ENCODE measurements at places on chromosomes 3 and 15.

DNA sequence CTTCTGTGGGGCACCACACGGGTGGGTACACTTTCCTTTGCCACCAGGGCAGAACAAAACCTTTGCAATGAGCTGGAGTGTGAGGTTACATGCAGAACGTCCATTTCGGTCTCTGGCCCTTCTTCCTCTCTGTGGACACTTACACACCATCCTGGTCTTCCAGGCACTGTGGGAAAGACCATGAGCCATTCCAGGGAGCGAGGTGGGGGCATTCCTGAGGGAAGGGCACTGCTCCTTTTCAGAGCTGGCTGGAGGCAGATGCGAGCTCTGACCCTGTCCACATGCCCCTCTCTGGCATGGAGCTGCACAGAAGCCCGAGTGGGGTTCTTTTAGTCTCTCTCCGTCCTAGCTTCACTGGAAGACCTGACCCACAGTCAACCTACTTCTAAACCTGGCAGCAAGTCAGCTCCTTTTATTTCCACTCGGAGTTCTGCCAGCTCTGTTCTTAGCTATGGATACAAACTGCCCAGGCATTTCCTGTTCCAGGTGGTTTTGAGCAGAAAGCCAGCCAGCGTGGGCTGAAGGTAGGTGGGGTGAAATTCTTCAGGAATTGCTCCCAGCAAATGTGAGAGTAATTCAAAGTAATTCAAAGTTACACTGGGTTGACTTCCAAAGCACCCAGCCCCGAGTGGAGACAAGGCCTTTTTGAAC lies 281.4 kb downstream of the ADAMTS17 start:
- no peak for DNase-seq

GRCh38 chr3:69872783-69873378 lies 126.7 kb upstream of the SAMMSON start:
- no peak for DNase-seq

DNA sequence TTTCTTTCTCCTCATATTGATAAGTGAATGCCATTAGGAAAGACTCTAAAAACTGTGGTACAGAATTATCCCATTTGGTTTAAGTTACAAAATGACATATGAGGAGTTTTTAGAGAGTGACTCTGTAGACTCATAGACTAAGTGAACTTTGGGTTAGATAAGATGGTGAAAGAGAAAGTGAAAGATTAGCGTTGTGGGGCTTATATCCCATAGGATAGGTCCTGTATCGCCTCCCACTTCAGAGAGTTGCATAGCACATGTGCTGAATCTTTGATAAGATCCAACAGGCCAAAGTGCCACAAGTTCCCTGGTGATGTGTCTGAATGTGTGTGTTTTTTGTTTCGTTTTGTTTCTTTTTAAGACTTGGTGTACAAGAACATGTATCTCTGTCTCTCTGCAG lies 666.9 kb downstream of the MECOM start:
- DNase-seq: no peak

DNA sequence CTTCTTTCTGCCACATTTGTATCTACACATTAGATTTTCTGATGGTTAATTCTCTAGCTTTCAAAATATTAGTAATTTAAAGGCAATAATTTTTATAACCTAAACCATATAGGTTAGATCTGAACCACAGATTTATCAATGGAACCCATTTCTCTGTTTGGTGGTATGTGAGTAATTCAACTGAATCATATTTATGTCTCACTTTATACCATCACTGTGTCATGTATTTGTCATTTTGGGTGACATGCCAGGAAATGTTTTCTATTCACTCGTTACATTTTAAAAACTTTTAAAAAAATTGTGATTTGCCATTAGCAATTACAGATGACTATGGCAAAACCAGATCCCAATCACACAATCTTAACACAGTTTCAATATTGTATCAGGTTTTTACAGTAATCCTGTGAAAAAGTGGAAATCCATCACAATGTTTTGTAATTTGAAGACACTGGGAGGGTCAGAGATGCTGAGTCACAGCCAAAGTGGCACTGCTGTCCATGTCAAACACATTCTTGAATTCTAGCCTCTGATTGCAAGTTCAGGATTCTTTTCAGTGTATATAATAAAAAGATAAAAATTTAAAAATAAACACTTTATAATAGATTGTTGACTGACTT lies 356.0 kb upstream of the RBMS3 start:
- no peak for DNase-seq

GRCh38 chr15:65576664-65577063 lies 34.3 kb downstream of the INTS14 start:
- no peak for DNase-seq

DNA sequence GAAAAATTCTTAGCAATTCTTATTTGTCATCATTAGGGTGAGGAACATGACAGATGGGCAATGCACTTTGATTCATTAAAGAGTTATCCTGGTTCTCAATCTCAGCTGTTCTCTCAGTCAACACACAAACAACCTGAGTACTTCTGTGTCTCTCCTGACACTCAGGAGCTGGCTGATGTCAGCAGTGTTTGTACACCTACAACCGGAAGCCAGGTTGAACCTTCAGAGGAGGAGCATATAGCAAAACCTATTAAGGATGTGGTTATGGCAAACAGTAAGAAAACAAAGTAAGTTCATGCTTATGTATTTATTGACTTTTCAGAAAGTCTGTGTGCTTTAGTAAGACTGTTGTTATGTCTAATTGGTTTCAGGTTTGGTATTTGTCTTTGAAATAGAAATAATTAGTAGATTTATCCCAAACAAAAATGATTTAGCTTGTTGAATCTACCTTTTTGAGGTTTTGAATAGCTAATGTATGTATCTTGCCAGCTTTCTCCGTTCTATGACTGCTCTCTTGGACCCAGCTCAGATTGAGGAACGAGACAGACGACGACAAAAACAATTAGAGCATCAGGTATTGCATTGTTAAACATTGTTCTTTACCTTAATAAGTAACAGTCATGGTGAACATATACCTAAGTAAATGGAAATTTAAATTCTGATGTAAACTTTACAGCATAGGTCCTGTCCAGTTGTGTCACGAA lies 36.6 kb downstream of the CCDC66 start:
- DNase-seq: no peak

- no peak for DNase-seq
These were observed 55.3 kb downstream of the ADAMTSL3 start for GRCh38 chr15:83709241-83709640.

GRCh38 chr3:122214711-122215110 lies 31.2 kb downstream of the CASR start:
- DNase-seq: no peak

DNA sequence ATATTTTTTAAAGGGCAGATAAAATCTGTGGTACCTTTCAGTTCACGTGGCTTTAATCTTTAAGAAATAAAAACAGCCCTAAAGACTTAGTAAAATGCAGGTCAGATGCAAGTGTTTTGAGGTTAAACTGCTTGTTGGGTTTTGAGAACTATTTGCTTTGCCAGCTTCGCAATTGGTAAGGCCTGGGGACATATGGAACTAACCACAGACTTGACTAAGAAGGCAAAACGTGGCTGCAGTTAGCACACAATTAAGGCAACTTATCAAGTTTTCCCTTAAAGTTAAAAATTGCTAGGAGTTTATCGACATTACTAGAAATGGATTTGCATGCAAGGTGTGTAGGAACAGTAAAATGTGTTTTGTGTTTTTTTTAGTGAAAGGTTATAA lies 206.9 kb downstream of the ZNF385D start:
- no peak for DNase-seq

GRCh38 chr3:26591926-26592325 lies 30.6 kb upstream of the LRRC3B start:
- DNase-seq: no peak

DNA sequence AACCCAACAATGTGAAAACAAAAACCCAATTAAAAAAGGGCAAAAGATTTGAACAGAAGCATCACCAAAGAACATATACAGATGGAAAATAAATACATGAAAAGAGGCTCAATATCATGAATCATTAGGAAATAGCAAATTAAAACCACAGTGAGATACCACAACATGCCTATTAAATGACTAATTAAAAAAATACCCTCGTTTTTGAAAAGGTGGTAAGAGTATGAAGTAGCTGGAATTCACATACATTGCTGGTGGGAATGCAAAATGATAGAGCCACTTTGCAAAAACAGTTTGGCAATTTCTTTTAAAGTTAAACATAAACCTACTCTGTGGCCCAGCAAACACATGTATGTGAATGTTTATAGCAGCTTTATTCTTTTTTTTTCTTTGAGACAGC lies 75.8 kb downstream of the B3GNT5 start:
- DNase-seq: no peak

DNA sequence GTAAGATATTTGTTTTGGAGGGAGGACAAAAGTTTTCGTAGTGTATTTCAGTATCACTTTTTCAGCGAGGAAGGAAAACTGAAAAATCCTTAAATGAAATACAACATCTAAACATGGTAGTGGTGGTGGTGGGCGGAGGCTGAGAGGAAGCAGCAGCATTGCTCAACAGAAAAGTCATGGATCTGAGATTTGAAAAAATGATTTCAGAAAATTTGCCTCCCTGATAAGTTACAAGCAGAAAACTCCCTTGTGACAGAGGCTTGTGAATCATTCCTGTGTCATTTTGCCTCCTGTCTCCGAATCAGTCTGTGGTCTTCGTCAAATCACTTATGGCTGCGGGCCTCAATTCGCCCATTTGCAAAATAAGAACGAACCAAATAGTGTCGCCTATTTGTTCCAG lies 965 bp upstream of the CRBN start:
- DNase-seq: no peak

DNA sequence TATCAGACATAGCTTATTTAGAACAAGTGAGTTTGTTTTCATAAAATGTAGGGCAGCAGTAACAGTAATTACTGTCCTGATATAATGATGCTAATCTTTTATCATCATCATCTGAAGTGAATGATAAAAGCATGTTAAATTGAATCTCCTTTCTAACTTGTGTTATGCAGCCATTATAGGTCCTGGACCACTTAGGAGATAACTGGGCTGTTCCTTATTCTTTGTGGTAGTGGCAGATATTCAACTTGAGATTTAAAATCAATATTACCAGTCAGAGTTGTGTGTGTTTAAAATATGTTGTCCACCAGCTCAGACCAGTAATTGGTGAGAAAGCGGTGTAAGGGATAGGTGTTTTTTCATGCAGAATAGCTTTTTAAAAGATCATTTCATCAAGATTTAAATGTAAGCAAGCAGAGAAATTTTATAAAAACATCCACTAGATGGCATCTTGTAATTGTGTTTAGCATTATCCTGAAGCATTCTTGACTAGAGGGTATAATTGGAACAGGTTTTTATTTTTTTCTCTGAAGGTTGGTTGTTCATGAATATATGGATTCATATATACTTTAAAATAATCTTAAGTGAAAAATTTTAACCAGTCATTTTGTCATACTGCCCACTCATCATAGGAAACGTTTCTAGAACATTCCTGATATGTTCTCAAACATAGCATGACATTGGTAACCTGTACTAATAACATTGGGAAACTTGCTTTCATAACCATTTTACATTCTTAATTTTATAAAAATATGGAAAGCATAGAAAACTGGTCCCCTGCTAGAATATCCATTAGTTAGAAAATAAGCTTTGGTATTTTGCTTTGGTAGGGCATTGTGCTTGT lies 153.9 kb downstream of the BBX start:
- DNase-seq: no peak

DNA sequence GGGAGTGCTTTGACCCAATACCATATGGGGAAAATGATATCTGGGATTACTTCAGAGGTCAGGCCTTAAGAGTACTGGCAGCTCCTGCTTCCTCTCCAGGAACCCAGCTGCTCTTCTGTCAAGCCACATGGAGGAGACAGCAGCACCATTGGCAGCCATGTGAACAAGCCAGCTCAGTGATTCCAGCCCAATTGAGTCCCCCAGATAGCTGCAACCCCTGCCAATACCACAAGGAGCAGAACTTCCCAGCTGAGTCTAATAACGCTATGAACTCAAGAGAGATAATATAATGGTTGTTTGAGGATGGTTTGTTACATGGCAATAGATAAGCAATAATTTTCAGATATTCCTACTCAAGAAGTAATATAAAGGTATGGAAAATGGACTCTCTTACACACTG lies 126.8 kb upstream of the CPNE4 start:
- DNase-seq: no peak

DNA sequence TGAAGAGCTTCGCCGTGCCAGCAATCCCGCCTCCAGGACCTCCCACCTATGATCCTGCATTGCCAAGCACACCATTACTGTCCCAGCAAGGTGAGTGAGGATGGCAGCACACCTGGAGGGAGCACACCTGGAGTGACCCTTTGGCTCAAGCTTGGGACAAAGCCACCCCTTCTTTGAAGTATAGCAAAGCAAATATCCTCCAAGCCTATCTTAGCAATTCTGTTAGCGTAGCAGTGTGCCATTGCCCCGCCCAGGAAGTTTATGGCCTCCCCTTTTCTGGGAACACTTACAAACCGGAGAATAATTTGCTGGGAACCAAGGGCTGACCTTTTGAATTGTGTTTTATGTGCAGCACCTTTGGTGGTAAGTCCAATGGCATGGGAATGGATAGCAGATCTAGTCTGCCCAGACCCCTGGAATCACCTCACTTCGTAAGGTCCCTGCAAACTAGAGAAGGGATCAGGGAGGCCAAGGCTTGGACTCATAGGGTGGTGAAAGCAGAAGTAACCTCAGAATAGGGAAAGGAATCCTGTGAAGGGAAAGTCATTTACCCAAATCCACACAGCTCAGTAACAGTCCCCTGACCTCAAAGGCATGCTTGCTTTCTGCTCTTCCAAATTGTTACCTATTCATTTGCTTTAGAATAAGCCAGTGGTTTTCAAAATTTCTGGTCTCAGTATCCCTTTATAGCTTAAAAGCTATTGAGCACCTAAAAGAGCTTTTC lies 70.1 kb downstream of the HCN4 start:
- DNase-seq: no peak

DNA sequence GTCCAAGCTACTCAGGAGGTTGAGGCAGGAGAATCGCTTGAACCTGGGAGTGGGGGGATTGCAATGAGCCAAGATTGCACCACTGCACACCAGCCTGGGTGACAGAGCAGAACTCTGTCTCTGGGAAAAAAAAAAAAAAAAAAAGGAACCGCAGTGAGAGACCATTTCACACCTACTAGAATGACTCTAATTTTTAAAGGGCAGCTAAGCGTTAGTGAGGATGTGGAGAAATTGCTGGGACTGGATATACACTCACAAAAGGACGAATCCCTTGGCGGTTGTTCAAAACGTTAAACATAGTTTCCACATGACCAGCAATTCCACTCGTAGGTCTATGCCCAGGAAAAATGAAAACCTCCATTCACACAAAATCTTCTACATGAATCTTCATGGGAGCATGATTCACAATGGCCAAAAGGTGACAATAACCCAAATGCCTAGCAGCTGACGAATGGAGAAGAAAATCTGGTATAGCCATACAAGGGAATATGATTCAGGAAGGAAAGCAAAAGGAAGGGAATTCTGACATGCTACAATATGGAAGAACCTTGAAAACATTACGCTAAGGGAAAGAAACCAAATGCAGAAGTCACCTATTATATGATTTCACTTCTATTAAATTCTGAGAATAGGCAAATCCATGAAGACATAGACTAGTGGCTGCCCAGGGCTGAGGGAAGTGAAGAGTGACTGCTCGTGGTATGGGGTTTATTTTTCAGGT lies 127.0 kb downstream of the CHSY1 start:
- DNase-seq: no peak

DNA sequence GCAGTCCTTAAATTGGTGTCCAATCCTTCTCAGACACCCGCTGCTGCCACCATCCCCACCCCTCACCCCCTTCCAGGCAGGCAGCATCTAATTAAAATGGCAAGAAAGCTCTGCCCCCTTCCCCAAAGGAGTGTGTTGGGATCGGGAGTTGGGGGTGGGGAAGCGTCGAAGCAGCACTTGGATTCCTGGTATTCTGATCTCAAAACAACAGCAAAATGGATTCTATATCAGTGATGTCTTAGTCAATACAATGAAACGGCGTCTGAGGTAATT lies 1.4 kb downstream of the TNIK start:
- DNase-seq: no peak

Measured in D721Med (cell line).